ENCODE measurements at places on chromosomes 11 and 22. TPM values are rescaled to one million over a fixed set of nuclear protein-coding genes. Genes with fewer than 3 reads are reported as not detected.

DNA sequence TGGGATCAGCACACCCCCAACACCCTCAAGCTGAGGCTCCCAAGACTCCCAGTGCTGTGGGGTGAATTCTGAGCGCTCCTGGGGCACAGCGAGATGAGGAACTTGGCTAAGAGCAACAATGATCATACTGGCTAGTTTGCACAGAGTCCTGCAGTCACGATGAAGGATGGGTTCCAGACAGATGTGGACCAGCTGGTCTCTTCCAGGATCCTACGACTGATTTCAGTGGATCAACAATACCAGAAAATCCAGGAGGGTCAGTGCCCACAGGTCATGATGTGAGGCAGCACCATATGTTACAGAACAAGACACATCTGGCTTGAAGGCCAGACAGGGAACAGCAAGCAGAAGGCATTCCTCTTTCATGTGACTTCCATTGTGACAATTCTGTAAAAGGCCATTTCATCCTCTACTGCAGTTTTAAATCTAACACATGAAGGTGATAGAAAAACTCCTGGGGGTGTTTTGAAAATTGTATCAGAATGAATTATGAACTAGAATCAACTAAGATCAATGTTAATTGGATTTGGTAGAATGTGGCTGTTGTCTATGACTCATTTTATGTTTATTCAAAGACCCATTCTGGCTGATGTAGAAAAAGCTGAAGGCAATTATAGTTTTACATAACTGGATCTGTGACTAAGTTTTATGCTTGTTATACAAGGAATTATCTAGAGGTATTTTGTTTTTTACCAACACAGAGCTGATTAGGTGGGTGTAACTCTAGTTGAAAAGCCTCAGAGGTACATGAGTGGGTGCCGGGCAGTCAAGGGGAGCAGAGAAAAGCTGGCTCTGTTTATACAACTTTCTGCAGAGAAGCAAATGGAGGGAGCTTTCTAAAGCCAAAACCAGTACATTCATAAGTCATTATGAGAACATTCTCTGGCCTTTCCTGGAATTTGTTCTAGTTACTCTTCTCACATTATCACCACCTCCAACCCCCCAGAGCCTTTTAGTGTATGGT, 29.1 kb downstream of the OR52K1 start:
- DNase-seq = no peak

ELF5 gene
- not detected for total RNA-seq

DNA sequence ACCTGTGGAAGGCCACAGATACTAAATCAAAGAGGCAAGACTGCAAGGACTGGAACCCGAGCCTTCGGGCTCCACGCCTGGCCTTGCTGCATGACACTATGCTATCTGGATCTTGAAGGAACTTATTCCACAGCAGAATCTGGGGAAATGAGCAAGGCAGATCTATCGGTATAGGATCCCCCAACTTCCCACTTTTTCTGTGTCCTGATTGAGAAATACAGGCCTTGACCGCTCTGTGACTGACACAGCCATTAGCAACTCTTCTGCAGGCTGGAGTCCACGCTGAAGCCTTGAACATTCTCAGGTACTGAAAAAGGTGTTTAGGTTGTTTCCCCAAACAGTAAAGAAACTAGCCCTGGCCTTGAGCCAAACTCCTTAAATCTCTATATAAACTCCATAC, 241.2 kb upstream of the NARS2 start:
- DNase-seq = no peak

GRCh38 chr11:19474954-19475721, 234.4 kb upstream of the E2F8 start:
- no peak for DNase-seq

OR8G5 gene
- not detected for total RNA-seq

DNA sequence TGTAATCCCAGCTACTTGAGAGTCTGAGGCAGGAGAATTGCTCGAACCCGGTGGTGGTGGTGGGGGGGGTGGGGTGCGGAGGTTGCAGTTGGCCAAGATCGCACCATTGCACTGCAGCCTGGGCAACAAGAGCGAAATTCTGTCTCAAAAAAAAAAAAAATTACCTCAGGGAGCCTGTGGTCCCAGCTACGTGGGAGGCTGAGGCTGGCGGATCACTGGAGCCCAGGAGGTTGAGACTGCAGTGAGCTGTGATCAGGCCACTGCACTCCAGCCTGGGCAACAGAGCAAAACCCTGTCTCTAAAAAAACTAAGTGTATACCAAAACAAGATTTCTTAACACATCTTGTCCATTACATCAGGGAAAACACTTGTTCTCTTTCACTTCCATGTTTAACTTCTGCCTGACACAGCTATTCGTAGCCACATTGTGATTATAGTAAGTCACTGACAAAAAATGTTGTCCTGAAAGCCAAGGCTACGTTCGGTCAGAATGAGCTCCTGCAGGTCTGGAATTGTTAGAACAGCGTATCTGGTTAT, 1.4 kb downstream of the TMEM80 start:
- no peak for DNase-seq

AGBL2 gene
- 0.40 TPM for total RNA-seq

DNA sequence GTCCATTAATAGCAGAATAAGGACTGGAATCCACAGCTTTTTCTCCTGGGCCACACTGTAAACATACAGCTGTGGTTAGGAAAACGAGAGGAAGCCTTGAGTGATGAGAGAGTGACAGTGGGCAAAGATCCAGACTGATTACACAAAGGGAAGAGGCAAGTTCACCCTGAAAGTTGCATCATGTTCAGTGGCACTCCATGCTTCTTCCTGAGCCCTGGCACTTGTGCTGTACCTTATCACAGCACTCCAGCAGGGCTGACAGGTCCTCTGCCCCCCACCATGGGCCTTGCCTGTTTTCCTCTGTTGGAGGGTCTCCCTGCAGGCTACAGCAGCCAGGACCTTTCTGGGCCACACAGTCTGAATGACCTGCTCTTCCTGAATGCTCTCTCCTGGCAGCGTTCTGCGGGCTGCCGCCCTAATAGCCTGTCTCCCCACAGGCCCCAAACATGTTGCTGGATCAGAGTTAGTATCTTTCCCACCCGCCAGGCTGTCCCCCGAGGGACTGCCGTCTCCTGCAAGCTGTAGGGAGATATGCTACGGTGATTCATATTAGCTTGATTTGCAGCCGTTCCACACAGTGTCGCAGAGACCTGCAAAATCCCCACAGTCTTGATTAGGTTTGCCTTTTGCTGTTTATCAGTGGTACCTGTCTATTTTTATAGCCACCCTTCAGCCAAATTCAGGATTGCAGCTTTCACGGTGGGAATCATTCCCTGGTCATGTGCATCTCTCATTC, 60.2 kb downstream of the NTM start:
- no peak for DNase-seq

GRCh38 chr22:25027043-25027906, 74.8 kb downstream of the KIAA1671 start:
- DNase-seq = no peak

ARHGEF17 gene
- total RNA-seq = 113 TPM

GRCh38 chr11:12076840-12077534, 33.4 kb upstream of the MICAL2 start:
- DNase-seq = no peak

DNA sequence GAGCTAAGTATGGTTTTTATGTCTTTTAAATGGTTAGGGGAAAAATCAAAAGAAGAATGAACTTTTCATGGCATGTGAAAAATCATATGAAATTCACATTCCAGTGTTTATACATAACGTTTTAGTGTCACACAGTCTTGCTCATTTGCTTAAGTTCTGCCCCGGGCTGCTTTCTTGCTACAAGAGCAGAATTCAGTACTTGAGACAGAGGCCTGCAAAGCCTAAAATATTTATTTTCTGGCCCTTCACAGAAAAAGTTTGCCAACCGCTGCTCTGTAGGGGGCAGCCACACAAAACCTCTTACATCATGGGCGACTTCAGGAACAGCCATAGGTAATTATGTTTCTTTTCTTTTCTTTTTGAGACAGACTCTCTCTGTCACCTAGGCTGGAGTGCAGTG, 1.0 kb upstream of the ATG2A start:
- no peak for DNase-seq

MS4A3 gene
- not detected for total RNA-seq

TRPM5 gene
- not detected for total RNA-seq

CNGA4 gene
- 0.22 TPM for total RNA-seq

RBMXL2 gene
- total RNA-seq = not detected

GRCh38 chr11:112255067-112255720, 5.5 kb downstream of the PLET1 start:
- no peak for DNase-seq

DNA sequence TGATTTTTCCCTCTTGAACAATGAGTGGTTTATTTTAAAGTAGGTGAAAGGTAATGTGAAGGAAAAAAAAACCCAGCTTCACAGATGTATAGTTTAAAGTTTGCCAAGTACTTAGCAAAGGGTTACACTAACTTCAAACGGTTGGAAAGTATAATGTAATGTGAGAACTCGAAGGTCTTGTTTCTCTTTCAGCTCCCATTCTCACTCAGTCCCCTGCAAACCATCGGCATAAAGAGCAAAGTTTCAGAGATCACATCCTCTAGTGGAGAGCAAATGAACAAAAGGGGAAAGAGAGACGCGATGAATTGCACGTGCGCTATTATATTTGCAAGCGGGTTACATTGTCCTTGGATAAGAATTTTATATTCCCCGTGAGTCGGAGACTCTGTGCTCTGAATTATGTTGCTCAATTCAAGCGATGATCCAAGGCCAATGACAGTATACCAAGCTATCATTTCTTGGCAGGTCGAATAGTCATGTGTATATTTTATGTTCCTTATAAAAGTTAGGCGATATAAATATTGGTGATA, 37.6 kb upstream of the BIRC3 start:
- DNase-seq = no peak
